ENCODE measurements at places on chromosomes 2 and 18.
A peak's percentile ranks its signal among the peaks of the same experiment; 100 is the strongest.

DNA sequence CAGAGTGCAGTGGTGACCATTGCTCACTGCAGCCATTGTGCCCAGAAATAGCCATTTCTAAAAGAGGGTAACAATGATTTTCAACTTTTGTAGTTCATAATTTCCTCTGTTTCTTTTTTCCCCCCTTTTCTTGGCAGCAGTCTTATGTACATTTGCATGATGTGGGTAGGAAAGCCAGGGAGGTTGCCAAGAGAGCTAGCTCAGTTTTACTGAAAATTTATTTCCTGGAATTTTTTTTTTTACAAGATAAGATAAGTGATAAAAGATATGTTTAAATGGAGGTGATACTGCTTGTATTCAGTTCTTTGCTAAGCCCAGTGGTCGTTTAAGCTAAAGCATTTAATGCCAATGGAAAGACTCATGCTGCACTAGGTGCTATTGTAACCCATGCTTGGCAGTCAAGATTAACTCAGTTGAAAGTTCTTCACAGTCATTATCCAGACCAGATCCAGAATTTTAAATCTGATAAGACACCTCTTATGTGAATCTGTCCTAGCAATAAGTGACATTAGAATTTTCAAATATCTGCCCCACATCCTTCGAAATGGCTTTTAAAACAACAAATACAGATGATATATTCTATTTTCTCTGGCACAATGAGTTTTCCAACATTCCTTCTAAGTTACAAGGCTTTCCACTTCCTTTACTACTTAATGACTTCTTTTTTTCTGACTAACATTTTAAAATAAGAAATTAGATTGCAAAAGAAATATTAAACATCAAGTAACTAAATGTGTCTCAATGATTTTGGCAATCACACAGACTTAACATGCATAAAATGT lies 4.4 kb upstream of the ATP8B1 start:
- DNase-seq: no peak

DNA sequence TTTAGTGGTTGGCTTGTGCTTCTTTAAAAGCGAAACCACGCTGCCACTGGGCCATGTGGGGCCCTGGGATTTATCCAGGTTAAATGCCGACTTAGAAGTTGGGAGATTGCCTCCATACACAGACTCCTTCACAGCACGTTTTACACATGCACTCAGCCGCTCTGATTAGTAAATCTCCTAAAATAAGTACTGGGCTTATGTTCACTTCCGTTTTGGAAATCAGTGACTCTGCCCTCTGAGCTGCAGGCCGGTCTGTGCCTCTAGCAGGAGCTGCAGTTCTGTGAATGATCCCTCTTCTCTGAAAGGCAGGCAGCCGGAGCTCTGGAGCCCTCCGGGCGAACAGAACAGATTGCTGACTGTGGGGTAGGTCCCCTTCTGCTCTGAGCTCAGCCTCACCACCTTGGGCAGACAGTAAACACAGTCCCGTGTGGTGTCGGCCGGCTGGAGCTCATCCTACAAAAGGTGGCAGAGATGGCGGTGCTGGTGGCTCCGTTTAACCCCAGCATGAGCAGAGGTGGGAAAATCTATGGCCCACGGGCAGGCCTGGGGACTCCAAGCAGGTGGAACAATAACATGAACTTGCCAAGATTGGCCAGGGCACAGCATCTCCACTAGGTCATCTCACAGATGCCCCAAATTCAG lies 9.8 kb upstream of the RAB17 start:
- no peak for DNase-seq

GRCh38 chr18:55910296-55910695 lies 322.3 kb upstream of the TCF4 start:
- no peak for DNase-seq

GRCh38 chr2:17101091-17101490 lies 417.1 kb downstream of the RAD51AP2 start:
- DNase-seq: no peak

GRCh38 chr18:1075322-1075721 lies 170.7 kb downstream of the ADCYAP1 start:
- no peak for DNase-seq

GRCh38 chr2:134718817-134719814 lies at the start of gene TMEM163:
Gene TMEM163 (minus strand): TSS chr2:134719000.
- DNase-seq: no peak

DNA sequence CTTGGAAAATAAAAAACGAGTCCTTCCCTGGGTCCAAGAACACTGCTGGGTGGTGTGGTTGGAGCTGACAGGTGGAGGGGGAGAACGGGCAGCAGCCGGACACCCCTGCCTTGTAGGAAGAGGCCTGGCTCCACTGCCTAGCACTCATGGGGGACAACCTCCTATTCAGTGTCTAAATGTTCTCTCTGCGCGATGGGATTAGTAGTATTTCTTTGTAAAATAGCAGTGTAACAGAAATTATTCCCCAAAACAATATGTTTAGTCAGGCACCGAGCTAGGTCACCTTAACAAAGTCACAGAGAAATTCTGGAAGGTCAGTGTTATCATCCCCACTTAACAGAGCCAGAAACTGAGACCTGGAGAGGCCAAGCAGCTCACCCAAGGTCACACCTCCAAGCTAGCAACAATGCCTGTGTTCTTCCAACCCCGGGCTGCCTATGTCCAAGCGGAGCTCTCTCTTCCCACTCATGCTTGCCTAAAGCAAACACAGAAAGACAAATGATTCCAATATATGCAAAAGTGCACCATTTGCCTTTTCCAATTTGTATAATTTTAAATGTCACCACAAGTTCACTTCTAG lies 68.0 kb downstream of the STEAP3 start:
- DNase-seq: no peak

- no peak for DNase-seq
These were observed 1375.4 kb upstream of the CELF4 start for GRCh38 chr18:38940863-38941531.

- DNase-seq: no peak
These were observed 102.0 kb downstream of the PLA2R1 start for GRCh38 chr2:159960414-159960813.

DNA sequence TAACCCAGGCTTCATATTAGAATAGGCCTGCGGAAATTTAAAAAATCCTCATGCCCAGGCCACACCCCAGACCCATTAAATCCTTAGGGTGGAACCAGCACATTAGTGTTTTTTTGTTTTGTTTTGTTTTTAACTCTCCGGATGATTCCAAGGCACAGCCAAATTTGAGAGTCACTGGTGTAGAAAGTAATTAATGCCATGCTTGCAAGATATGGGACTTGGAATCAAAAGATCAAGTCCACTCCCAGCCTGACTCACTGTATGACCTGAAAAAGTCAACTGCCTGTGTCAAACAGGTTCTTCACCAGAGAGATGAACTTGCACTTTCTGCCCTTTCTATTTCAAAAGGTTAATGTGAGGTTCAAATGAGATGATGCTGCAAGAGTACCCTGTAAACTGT lies 310.3 kb upstream of the LYPD1 start:
- no peak for DNase-seq

DNA sequence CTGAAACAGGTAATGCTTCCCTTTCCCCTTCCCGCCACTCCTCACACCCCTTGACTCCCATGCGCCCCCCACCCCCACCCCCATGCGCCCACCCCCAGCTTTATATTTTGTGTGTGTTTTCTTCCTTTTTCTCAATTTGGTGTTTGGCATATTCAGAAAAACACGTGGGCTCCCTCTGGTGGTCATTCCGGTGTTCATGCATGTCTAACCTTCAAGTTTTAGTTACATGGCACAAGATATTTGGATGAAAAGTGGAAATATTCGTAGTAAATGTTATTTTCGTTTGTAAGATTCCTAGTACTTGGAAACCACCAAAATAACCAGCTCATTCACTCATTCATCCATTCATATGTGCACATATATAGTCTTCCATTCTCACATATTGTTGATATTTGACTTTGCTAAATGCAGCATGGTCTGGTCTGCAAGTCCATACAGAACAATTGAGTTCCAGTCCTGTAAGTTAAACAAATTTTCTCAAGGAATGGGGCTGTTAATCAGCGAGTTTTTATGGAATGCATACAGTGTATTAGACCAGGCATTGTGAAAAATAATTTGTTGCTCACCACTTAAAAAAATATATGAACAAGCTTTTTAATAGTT lies 143.6 kb upstream of the MAP3K20 start:
- DNase-seq: peak; percentile 17

DNA sequence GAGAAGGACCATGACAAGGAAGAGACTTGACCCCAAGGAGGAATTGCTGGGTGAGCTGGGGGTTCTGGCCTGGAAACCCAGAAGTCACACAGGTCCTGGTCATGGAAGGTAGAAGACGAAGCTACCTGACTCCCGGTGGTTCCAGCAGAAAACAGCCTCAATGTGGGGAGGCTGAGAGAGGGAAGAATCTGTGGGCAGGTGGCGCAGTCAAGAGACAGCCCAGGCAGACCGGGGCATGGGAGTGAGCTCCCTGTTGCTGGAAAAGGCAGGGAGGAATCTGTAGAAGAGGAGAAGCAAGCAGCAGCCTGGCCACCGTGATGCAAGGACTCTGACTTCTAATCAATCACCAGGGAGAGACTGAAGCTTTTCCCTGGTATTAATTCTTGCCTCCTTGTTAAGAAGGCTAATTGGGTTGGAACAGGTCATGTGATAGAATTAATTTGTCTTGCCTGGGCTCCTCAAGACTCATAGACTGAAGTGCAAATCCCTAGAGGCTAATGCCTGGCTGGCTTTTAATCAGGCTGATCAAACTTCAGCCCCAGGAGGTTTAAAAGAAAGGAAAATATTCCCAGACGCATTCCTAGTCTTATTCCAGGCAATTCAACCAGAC lies 30.1 kb downstream of the CNGA3 start:
- DNase-seq: no peak

GRCh38 chr2:63903003-63903402 lies 61.3 kb downstream of the UGP2 start:
- no peak for DNase-seq

DNA sequence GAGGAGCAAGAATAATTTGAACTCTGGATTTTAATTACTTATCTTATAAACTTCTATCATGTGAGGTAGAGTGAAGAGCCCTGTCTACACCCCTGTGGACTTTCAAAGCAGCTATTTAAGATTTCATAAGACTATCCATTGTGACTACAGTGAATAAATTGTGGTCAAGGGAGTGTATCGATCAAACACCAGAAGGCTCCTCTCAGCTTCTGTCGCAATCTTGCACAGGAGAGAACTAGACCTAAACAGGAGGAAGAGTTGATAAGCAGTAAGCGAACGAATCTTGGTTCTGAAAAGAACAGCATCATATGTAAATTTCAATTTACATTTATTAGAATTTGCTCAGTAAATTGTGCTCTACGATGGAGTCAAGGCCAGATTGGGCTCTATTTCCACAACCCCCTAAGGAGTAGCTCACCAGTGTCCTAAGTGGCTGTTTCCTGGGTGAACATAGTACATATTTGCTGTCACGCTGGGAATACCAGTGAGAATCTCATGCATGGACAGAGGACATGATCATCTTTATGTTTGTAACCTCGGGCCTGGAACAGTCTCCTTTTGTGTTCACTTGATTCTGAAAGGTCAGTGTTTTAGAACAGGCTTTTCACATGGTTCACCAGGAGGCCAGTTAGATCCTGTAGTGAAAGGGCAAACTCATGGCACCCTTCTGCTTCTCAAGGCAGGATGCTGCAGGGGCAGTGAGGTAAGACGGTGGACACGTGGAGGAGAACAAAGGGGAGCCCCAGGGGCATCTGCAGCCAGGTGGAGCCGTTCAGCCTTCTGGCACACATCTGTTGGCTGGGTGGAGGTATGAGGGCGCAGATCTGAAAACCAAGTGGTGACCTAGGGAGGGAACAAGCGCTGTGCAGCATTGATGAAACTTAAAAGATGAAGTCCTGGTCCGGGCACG lies 33.3 kb downstream of the NPAS2 start:
- DNase-seq: no peak

DNA sequence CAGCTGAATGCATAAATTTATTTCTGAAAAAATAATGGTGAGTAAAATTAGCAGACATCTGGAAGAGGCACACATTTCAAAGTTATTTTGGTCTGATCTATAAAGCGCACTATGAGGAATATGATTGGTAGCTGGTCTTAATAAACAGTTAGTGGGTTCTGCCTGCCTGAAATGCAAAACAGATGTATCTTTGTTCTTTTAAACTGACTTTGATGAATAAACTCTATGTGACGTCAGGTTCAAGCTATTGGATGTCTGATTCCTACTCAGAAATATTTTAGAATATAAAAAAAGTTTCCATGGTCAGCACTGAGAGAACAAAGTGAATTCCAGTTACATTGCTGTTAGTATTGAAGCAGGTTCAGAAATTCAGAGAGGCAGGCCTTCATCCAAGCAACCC lies 136.4 kb downstream of the TPGS2 start:
- DNase-seq: no peak

DNA sequence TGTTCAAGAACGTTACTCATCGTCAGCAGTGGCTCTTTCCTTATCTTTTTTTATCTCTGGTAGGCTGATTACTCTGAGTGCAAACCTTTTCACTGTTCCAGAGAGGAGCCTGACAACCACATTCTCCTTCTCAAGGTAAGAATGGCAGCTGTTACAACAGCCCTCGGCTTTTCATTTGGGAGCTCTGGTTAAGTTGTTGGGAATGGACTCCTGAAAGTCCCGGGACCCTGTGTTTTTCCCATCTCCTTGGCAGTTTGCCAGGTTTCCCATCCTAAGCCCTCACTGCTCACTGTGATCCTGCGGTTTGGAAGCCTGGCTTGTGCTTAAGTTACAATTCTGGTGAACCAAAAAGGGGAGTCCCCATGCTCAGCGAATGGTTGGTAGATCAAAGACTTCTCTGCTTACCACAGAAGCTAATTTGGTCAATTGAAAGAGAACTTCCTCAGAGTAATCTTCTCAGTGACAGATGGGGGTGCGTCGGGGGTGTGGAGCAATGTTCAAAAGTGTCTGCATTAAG lies 122.3 kb downstream of the LYPD6B start:
- DNase-seq: no peak

DNA sequence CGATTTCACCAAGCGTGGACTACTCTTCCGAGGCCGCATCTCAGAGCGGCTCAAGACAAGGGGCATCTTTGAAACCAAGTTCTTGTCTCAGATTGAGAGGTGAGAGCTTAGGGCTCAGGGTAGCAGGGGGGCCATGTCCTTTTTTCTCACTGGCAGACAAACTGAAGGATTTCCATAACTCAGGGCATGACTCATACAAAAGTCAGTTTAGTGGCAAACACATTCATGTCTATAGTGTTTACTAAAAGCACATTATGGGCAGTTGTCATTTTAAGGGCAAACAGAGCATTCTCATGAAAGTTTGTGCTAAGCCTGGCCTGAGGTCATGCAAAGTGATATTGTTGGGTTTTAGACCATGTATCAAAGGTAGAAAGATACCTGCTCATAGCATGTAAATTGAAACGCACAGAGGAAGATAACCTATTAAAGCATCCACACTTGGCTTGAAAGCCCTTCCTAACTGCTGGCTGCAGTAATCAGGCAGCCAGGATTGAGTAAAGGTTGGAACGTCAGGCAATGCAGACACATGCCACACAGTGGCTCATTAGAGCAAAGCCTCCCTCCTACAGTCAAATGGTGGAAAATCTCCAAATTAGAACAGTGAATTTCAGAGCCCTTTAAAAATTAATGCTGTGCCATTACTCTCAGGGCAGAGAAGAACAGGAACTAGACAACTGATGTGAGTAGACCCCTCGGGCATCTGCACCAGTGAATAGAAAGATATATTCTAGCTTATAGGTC lies 54.2 kb downstream of the HK2 start:
- DNase-seq: no peak
